CD8-positive, alpha-beta memory T cell (primary cell): ENCODE measurements at places on chromosomes 7 and 10. TPM values are rescaled to one million over a fixed set of nuclear protein-coding genes. Genes with fewer than 3 reads are reported as not detected.
A peak's percentile ranks its signal among the peaks of the same experiment; 100 is the strongest.

MYO1G gene
- 374 TPM for total RNA-seq

GDF2 gene
- not detected for total RNA-seq

FAM25G gene
- not detected for total RNA-seq

CHN2 gene
- total RNA-seq = 4.1 TPM

AIFM2 gene
- 17.9 TPM for total RNA-seq

STK31 gene
- 0.11 TPM for total RNA-seq

GRM3 gene
- total RNA-seq = not detected

DNA sequence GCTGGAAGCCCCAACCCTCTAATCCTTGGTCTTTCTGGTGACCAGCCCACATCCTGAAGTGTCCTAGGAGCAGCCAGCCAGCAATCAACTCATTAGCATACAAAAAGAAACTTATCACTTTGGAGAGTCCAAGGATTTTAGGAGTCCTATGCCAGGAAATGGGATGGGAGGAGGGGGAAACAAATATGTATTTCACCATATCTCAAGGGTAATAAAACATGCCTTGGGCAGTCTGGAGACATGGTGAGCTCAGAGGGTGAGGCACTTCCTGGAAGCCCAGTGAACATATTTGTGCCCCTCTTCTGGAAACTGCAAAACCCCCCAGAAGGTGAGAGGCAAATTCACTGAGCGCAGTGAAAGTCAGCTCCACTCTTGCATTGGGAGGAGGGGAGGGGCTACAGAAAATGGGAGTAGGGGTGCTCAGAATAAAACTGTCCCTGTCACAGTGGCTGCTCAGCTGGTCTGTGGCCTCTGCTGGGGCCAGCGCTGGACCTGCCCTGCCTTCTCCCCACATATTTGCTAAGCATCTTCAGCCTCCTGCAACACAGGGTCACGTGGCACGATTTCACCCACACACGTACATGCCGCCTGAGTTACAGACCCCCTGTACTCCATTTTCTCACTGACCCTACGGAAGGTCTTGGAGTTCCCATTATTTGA, 17.7 kb upstream of the ZMIZ1 start:
- no peak for DNase-seq
- H3K4me1 ChIP-seq = peaks cover 51% of the 10 kb centered on the region
- H3K36me3 ChIP-seq = no peaks in the 10 kb centered on the region
- H3K27ac ChIP-seq = no peak overlapping the region

GRCh38 chr10:51272555-51272954, 198.3 kb downstream of the PRKG1 start:
- no peak overlapping the region for H3K27ac ChIP-seq
- no peak overlapping the region for H3K4me3 ChIP-seq
- H3K27me3 ChIP-seq = no peaks in the 10 kb centered on the region
- DNase-seq = no peak
- H3K4me1 ChIP-seq = no peaks in the 10 kb centered on the region

- H3K36me3 ChIP-seq = no peaks in the 10 kb centered on the region
- no peak overlapping the region for H3K27ac ChIP-seq
Observed at GRCh38 chr10:37478381-37478780, 353.0 kb downstream of the ANKRD30A start.

DNA sequence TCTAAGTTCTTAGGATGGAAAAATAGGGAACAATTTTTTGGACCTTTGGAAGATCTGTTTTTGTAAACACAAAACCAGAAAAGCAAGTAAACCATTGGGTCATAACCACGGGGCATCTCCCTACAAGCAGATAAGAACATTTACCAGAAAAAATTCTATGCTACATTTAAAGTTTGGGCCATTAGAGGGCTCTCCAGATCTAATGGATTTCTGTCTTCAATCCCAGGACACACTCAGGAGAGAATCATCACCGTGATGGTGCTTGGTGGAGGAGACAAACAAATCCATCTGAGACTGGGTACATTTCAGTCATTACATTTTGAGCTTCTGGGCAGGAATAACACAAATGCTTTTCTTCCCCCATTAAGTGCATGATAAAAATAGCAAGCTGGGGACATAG, 178.4 kb upstream of the TARP start:
- H3K36me3 ChIP-seq = no peaks in the 10 kb centered on the region
- no peak for DNase-seq
- no peak overlapping the region for H3K4me3 ChIP-seq
- H3K27me3 ChIP-seq = no peaks in the 10 kb centered on the region
- no peaks in the 10 kb centered on the region for H3K4me1 ChIP-seq

- H3K27ac ChIP-seq = no peak overlapping the region
- no peaks in the 10 kb centered on the region for H3K4me1 ChIP-seq
- DNase-seq = no peak
- no peaks in the 10 kb centered on the region for H3K36me3 ChIP-seq
- H3K4me3 ChIP-seq = no peak overlapping the region
Observed at GRCh38 chr10:27297844-27298521, 57.4 kb upstream of the ACBD5 start.

DNA sequence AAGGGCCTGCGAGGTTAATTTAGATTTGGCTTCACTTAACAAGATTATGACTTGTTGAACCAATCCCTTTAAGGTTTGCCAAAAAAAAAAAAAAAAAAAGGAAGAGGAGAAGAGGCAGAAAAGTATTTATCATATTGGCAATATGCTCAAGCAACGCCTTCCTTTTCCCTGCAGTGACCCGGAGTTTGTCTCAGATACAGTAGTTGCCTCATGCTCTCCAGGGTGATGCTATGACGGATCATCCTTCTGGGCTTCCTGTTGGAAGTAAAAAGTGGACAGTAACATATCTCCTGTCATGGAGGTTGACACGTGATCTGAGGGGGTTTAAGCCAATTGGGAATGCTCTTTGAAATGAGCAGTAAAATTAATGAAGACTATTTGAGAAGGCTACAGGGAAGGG, 117.3 kb downstream of the BMPER start:
- no peak overlapping the region for H3K4me3 ChIP-seq
- H3K27ac ChIP-seq = no peak overlapping the region
- no peak for DNase-seq
- H3K36me3 ChIP-seq = no peaks in the 10 kb centered on the region
- no peaks in the 10 kb centered on the region for H3K4me1 ChIP-seq

DNA sequence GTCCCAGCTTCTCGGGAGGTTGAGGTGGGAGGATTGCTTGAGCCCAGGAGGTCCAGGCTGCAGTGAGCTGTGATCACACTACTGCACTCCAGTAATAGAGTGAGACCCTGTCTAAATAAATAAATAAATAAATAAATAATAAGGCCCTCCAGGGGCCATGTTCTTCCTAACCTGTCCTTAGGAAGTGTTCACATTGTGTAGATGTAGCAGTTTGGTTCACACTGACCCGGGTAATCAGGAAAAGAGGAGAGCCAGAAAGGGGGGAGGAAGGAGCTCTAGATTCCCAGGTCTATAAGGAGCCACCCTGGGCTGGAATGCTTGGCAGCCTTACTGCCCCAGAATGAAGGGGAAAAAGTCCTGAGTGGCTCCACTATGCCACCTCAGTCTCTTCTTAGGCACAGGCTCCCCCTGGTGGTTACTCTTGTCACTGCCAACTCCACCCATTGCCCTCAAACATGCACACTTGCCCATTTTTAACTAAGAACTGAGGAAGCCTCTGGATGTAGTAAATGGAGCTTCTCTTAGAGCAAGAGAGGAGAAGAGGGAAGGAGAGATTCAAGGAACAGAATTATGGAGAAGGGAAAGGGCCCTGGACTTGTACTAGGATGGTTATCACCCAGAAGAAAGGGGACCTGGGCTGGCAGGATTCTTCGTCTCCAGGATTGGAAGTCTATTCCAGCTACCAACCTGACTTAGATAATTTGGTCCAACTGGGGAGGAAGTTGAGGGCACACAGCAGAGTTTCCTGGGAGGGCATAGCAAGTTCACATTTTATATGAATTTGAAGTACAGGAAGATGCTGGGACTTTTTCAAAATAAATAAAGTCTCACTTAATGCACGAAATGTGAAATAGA, 7.8 kb downstream of the HPS6 start:
- H3K4me3 ChIP-seq = no peak overlapping the region
- no peaks in the 10 kb centered on the region for H3K36me3 ChIP-seq
- no peak overlapping the region for H3K27ac ChIP-seq
- peaks cover 5% of the 10 kb centered on the region for H3K4me1 ChIP-seq

- H3K4me3 ChIP-seq = no peak overlapping the region
- H3K27ac ChIP-seq = no peak overlapping the region
- DNase-seq = no peak
- no peaks in the 10 kb centered on the region for H3K27me3 ChIP-seq
- H3K36me3 ChIP-seq = no peaks in the 10 kb centered on the region
Observed at GRCh38 chr7:116573541-116573940, 48.7 kb downstream of the CAV1 start.

DNA sequence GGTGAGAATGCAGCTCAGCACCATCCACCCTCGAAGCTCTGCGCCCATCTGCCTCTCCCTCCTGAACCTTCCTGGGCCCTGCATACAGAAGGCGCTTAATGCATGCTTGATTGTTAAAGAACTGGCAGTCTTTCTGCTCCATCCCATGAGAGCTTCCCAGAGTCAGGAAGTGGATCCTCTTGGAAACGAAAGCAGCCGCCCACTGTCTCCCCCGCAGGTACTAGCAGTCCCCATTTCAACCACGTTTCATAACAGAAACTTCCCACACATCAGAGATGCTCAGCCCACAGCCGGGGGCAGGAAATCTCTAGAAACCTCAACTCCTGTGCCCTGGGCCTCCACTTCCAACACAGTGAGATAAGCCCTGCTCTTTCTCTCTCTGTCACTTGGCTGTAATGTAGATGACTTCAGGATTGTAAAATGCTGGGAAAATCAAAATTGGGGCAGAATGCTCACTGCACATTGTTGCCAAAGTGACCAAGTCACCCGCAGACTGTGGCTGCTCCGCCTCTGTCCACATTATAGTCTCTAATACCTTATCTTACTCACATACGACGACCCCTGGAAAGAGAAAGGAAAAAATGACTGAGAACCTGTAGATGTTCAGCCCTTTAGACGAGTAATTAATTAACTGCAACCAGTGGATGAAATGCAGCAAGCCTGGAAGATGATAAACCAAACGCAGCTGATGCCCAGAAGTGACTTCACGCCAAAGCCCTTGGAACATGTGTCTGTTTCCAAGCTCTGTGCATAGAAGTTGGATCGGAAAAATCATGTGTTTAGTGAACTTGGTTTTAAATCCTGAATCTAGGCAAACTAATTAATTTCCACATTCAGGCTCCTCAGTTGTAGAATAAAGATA, 28.5 kb downstream of the GSDME start:
- no peaks in the 10 kb centered on the region for H3K27me3 ChIP-seq
- H3K27ac ChIP-seq = no peak overlapping the region
- H3K36me3 ChIP-seq = no peaks in the 10 kb centered on the region
- H3K4me3 ChIP-seq = no peak overlapping the region
- H3K4me1 ChIP-seq = peaks cover 16% of the 10 kb centered on the region

DNA sequence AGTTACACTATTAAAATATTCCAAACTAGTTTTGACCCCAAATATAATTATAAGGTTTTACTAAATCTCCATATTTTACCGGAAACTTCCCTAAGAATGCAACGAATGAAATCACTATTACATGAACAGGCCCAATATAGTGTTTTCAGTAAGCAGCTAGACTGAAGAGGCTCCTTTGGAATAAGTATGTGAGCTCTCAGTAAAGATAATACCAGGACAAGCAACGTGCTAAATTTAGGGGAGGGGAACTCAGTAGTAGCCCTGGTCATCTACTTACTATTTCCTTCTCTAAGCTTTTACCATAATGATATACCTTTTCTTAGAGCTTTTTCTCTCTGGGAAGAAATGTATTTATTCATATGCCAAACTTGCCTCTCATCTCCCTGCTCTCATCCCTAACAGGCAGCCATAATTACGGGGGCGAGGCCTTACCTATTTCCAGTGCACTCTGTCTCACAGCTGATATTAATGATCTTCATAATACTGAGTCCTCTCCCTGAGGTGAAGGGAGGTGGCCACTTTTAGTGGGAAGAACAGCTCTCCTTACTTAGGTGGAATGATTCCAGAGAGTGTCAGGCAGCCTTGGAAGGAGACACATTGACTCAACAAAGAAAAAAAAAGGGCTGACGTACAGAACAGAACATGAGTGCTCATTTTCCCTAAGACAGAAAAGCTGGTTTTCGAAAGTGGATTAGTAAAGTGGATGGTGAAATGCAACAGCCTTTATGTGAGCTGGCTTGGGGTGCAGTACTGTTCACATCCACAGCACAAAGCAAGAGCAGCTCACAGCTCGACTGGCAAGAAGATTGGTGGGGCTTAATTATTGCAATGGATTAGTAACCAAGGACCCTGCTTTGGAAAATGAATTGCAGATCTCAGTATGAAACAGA, 165.4 kb downstream of the GLI3 start:
- H3K36me3 ChIP-seq = no peaks in the 10 kb centered on the region
- H3K4me1 ChIP-seq = no peaks in the 10 kb centered on the region
- no peak overlapping the region for H3K27ac ChIP-seq

DNA sequence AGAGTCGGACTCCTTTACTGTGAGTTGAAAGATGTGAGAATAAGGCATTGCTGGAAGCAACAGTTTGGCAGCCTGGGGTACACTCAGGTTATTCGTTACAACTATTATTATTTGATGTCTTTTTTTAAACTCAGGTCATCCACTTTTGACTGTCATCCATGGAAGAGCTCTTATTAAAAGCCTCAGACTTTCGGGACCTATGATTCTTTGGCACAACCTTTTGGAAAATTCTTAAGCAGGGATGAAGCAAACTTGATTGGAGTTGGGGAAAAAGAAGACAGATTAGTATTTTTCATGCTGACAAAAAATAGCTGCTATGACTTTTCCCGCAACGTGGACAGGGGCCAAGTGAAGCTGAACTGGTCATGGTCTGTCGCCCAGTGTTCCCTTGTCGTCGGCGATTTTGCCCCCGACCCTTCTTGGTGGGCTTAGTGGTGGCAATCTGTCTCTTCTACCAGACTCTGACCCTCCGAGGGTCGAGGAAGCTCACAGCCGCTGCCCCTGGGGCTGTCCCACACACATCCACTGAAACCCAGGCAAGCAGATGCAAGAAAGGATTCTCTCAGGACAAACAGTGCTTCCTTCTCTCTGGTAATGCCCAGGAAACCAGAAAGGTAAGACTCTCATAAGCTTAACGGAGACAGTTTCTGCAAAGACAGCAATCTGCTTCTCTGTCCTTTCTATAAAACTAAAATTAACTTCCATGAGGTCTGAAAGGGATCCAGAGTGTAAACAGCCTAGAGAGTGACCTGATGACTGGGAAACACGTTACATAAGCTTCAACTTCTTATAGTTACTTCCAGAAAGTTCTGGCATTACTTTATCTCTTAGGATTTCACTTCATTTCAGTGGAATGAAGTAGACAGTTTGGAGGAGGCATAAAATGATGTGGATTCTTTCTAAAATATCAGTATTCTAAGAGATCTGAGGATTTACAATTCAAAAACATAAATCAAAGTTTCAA, 1.0 kb downstream of the CPED1 start:
- peaks cover 27% of the 10 kb centered on the region for H3K27me3 ChIP-seq
- peaks cover 14% of the 10 kb centered on the region for H3K4me1 ChIP-seq
- H3K4me3 ChIP-seq = peak overlapping the region; percentile 10

GRCh38 chr10:125584954-125585353, 98.0 kb downstream of the TEX36 start:
- no peaks in the 10 kb centered on the region for H3K27me3 ChIP-seq
- H3K27ac ChIP-seq = no peak overlapping the region
- no peaks in the 10 kb centered on the region for H3K36me3 ChIP-seq

DNA sequence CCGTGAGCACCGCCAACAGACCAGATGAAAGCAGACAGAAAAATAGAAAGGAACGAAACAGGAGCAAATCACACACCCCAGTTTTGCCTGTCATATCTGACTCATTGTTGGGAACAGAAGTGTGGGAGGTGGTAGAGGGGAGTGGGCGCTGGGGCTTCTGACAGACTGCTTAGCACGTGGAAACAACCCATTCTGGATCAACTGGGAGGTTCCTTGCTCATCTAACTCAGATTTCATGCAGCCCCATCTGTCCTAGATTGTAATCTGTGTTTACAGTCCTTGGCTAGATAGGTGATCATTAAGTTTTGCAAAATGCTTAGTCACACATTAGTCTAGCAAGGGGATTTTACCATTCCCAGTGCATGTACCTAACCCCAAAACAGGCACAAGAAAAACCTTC, 154.1 kb downstream of the NRP1 start:
- H3K27me3 ChIP-seq = no peaks in the 10 kb centered on the region
- no peak overlapping the region for H3K27ac ChIP-seq
- no peak overlapping the region for H3K4me3 ChIP-seq
- H3K36me3 ChIP-seq = no peaks in the 10 kb centered on the region
